Activated T-helper 1 cell treated with Interleukin-2 at 50 U/mL for 16 hours (primary cell): ENCODE measurements at places on chromosomes 12 and 14.
A peak's percentile ranks its signal among the peaks of the same experiment; 100 is the strongest.

- no peak for DNase-seq
These were observed 2.2 kb downstream of the DNM1L start for GRCh38 chr12:32681272-32681671.

GRCh38 chr12:75970310-75970709 is 61.3 kb downstream of the PHLDA1 start:
- no peak for DNase-seq

- DNase-seq = no peak
These were observed 77.3 kb upstream of the TMTC2 start for GRCh38 chr12:82609234-82609914.

DNA sequence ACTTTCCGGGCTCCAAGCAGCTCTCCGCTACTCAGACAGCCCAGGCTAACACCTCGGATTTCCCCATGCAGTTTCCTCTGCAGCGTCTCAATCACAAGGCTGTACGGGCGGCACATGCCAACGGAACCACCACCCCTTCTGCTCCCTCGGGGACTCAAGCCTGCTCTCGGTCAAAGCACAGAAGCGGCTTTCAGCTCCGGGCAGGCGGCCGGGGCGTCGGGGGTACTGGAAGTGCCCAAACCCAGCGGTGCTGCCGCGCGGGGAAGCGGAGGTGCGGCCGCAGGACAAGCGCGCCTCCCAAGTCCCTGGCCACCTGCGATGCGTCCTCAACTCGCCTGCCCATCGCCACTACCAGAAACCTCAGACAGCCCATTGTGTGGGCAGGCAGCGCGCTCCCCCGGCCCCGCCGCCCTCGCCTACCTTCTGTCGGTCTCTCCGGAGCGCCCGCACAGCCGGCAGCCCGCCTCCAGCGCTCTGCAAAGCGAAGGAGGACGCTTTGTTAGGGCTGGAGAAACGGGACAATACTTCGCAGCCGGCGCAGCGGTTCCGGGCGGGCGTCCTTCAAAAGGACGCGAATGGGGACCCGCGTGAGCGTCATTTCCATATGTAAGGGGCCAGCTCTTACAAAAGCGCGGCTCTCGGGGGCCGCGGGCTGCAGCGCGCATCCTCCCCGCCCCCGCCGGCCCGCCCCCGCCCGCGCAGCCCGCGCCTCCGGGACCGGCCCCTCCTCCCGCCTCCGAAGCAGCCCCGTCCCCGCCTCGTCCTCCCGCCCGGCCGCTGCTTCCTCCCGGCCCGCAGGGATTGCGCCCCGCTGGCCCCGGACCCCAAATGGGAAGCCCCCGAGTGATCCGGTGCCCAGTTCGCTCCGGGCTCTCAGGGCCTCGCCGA is 674 bp downstream of the NIN start:
- DNase-seq = peak; percentile 44

GRCh38 chr12:115752156-115752555 is 525.3 kb downstream of the MED13L start:
- DNase-seq = no peak

GRCh38 chr12:50541139-50541538 is 36.4 kb downstream of the DIP2B start:
- no peak for DNase-seq

DNA sequence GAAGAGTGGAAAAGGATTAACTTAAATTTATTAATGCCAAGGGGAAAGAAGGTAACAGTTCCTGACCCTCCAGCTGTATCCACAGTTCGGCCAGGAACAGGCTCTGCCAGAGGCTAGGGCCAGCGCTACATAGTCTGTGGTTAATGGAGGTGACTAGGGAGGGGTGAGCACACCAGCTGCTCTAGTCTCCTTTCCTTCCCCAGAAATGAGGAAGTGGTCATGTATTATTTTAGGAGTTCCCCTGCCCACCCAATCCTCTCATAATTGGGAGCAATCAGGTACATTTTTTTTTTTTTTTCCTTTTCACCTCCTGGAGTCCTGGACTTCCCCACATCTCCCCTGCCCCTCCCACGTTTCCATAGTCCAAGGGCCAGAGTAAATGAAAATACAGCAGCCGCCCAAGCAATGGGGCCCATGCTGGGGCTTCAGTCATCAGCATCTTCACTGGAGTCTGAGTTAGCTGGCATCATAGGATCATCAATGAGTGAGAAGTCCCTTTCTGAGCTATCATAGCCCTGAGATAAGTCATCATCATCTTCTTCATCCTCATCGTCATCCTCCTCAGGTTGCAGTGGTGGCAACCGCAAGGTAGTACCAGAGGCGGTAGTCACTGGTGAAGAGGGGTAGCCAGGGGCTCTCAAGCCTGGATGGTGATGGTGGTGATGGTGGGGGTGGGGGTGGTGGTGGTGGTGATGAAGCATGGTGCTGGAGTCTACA is 1.5 kb upstream of the SUPT16H start:
- DNase-seq = no peak

GRCh38 chr12:19387161-19387560 is 52.1 kb upstream of the AEBP2 start:
- DNase-seq = no peak

DNA sequence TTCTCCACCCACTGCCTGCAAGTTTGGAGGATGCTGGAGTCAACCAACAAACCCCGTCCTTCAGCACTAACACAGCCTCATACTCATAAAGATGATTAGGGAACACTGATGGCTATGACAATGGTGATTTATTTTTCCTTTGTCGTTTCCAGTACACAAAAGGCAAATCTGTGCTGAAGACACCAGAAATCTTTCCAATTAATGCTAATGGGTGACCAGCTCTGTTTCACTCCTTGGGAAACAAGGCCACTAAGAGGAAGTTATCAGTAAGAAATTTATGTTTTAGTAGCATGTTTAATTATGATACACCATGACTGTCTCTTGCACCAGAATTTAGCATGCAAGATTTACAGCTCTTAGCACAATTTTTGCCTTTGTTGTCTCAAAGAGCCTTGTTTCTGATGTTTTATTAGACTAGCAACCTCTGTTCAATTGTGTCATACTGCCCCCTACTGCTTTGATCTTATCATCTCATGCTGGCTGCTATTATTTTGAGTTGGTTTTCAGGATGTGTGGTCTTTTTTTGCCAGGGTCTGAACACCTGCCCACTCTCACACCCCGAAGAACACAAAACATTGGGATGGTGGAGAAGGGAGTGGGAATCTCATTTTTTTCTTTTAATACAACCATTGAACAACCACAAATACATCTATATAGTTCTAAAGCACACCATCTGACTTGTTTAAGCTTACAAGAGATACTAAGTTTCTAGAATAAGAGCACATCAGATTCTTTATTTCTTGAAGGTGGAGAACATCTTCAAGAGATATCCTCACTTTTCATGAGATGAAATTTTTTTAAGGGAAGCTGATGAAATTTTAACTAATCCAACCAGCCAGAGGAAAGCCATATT is 160.9 kb downstream of the SPTSSA start:
- no peak for DNase-seq

GRCh38 chr12:3295646-3296408 is 195.2 kb upstream of the PRMT8 start:
- DNase-seq = no peak

GRCh38 chr14:63904724-63905123 is 51.9 kb downstream of the SYNE2 start:
- DNase-seq = no peak

DNA sequence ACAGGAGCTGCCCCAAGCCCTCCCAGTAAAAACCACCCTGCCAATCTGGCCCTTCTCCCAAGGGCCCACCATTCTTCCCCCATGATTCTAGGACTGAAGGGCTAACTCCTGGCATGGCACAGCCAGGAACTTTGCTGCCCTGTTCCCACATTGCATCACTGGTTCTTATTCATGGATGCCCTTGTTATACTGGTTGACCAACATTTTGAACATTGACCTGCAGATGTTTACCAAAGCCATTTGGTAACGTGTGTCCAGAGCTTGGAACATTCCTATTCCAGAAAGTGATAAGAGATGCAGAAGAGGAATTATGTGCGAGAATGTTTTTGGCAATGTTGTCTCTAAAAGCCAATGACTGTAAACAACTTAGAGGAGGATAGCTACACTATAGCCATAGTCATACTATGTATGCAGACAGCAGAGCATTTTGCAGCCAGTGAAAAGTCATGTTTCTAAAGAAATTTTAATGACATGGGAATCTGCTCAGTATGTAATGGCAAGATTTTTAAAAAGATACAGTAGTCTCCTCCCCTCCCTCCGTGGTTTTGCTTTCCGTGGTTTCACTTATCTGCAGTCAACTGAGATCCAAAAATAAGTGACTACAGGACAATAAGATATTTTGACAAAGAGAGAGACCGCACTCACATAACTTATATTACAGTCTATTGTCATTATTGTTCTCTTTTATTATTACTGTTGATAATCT is 108.8 kb downstream of the DAAM1 start:
- DNase-seq = no peak

DNA sequence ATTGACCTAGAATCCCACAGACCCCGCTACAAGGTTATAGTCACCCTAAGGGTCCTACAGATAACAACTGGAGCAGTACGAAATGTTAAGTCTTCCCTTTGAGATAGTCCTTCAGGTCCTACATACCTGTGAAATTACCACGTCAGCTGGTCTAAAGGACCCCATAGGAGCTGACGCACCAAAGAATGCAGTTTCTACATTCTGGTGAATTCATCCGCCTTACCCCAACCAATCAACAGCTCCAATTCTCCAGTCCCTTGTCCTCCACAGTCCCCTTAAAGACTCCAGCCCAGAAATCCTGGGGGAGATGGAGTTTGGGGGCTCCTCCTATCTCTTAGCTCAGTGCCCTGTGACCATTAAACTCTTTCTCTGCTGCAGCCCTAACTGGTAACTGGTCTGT is 36.2 kb upstream of the PRMT8 start:
- DNase-seq = no peak

DNA sequence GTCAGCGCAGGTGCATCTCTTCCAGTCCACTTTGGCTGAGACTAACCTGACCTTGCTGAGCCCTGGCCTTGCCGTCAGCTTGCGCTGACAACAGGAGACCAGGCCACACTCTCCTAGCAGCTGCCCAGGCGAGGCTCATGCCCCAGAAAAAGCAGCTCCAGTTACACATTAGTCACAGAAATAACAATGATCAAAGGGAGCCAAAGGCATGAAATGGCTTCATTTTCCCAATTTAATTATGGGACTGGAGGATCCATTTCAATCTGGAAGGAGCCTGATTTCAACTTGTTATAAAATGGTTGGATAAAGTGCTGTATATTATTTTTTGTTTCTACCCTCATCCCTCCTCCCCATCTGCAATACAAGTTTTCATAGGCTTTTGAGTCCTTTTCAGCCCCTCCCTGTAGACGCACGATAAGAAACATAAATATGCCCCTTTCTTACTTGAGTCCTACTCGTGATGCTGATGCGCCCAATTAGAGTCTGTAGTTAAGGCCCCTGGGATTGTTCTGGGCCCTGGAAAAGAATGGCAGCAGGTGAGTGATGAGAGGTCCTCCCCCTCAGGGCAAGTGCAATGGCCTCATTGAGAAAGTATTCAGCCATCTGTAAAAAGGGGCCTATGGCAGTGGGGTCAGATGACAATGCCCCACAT is 376.0 kb downstream of the C12orf75 start:
- no peak for DNase-seq

DNA sequence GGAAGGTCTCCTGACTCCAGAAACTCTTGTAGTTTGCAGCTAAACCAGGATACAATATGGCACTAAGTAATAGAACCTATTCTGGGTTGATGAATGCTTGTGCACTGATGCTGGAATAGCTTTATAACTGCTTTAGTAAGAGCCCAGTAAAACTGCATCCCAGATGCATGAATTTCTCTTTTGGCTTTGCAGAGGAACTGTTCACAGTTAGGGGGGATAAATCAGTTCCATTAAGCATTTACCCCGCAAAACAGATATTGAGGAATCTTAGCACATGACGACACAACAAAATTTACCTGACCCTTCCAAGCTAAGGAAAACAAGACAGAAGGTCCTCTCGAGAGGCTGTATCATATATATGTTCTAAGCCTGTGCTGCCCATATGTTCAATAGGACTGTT is 457.4 kb downstream of the FOXG1 start:
- DNase-seq = no peak

DNA sequence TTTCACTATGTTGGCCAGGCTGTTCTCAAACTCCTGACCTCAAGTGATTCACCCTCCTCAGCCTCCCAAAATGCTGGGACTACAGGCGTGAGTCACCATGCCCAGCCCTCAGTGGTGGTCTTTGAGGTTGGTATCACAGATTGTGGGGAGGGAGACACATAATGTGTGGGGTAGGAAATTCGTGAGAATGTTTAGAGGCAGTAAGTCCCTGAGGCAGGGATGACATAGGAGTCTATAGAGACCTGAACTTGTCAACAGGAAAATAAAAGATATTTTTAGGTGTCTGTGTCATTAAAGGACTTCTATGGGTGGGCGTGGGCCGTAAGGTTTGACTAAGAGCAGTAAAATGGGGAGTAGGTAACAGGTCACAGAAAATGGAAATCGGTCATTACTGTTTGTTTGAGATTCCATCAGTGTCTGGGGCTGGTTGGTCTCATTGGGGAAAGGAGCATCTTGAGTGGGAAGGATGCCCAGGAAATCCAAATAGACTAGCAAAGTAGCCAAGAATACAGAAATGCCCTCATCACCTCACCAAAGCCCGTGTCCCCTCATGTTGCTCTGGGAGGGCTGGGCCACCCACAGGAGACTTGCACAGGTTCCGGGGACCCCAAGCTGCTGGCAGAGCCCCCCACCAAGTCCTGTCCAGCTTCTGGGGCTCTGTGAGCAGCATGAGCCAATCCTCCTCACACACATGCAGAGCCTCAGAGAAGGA is 63.6 kb upstream of the BCL2L14 start:
- DNase-seq = peak; percentile 48

- DNase-seq = no peak
These were observed 23.8 kb upstream of the COX6A1 start for GRCh38 chr12:120413901-120414695.

- DNase-seq = no peak
These were observed 24.3 kb downstream of the TECPR2 start for GRCh38 chr14:102387086-102387485.

DNA sequence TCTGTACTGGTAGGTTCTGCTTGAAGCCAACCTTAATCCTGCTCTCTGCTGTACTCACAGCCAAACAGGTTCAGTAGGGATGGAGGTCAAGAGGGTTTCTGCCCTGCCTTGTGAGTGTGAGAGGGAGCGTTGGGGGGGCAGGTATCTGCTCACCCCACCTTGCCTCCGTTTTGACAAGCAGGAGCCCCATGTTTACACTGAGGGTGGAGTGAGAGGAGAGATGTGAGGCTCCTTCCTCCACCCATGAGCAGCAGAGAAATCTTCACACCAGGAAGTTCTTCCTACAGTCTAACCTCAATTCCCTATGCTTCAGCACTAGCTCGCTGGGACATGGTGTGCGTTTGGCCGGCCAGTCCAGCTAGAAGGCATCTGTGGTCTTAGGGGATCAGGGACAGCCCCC is 4.2 kb downstream of the KRT80 start:
- no peak for DNase-seq

DNA sequence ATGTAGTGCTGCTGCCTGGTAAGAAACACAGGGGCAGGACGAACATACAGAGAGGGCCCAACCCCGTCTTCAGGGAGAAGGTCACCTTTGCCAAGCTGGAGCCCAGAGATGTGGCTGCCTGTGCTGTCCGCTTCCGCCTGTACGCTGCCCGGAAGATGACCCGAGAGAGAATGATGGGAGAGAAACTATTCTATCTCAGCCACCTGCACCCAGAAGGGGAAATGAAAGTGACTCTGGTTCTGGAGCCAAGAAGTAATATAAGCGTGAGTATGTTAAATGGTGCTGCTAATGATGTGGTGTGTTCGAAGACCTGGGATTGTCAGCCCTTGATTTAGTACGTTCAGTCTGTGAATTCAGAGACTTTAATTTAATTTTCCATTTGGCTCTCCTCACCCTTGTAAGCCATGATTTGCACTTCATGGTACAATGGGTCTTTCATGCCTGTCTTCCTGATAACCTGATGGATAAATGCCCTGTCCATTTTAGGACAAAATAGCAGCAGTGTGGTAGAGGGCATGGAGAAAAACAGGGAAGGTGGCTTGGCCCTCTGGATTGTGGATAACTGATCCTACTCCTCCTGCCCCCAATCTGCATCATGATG is 318.9 kb downstream of the SNAPC1 start:
- no peak for DNase-seq
